ENCODE measurements at places on chromosomes 11 and 22.

DNA sequence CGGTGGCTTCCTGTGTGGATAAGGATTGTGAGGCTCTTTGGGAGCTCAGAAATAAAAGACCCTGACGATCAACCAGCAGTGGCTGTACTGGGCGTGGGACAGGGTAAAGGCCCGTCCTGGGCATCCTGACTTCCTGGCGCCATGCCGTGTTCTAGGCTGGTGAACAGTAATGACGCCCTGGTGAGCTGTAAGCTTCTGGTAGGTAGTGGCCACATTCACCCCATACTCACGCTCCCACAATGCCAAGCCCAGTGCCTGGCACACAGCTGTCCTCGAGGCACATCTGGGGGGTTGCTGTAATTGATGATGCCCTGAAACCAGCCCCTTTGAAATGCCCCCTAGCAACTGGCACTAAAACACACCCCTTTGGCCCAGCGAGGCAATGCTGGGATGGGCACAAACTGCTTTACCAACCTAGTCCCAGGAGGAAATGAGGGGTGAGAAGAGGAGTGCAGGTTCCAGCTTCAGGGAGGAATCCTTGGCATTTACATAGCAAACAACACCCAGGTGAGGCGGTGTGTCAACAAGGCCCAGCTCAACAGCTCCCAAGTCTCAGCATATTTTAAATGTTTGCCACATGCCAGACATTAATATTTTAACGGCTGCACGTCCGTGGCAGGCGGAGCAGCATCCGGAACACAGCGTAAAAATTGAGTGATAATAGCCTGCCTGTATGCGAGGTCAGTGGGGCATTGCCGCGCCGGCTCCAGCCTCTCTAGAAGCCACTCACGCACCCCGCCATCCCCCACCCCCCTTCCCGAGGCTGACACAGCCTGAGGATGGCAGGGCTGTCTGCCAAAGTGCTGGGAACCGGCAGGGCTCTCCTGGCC is 79.3 kb downstream of the DSCAML1 start:
- peak; percentile 49 for DNase-seq

- no peak for DNase-seq
Observed at GRCh38 chr11:36381015-36381360, 84.9 kb downstream of the PRR5L start.

DNA sequence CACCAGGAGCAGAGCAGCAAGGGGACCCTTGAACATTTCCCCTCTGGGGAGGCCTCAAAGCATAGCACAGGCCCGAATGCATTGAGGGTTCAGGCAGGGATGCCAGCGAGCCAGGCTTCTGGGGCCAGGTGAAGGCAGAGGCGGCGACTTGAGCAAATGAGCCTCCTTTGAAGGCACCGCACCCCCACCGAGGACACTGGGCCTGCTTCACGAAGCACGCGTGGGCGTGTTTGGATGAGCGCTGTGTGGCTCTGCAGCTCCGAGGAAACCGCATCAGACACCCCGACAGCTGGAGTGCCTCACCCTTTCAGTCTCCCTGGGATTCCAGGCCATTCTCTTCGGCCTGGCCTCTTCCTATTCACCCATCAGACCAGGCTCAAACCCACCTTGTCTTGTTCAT is 301.8 kb downstream of the NTM start:
- no peak for DNase-seq

GRCh38 chr11:25860677-25861450 is 471.1 kb upstream of the ANO3 start:
- DNase-seq: no peak

GRCh38 chr22:29799217-29799680 is 32.1 kb downstream of the UQCR10 start:
- DNase-seq: peak; percentile 71
